ENCODE measurements at places on chromosomes 6 and 20.

GRCh38 chr6:37303891-37304503 lies 46.1 kb upstream of the TMEM217 start:
- DNase-seq = peak; percentile 43

DNA sequence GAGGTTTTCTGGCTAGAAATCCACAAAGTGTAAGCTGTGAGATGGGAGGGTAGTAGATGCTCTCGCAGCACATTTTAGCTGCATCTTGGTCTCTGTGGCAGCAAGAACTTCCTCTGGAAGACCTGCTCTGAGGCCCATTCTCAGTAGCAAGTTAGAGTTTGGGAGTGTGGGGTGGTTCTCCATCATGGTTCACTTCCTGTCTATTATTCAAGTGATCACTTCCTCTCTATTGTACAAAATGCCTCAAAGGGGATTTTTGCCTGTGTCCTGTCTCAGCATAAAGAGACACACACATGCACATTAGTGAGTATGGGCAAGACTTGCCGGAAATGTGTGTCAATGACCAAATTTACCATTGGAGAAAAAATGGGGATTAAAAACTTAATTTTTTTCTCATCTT lies 42.5 kb downstream of the LYRM2 start:
- DNase-seq = no peak

DNA sequence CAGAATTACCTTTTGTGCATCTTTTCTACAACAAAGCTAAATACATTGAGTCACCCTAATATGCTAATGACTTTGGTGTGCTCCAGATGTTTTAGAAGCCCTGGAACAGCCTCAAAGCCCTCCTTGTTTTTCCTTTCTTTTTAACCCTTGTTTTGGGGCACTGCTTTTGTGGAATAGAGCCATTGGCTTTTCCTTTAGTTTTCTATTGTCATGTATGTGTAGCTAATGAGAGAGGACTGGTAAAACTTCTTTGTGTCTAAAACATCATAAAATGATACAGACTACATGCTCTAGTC lies 158.8 kb downstream of the JARID2 start:
- no peak for DNase-seq

GRCh38 chr6:136639702-136640101 lies 89.5 kb upstream of the MAP7 start:
- no peak for DNase-seq

GRCh38 chr20:61765081-61765870 lies 300.4 kb downstream of the TAF4 start:
- no peak for DNase-seq

DNA sequence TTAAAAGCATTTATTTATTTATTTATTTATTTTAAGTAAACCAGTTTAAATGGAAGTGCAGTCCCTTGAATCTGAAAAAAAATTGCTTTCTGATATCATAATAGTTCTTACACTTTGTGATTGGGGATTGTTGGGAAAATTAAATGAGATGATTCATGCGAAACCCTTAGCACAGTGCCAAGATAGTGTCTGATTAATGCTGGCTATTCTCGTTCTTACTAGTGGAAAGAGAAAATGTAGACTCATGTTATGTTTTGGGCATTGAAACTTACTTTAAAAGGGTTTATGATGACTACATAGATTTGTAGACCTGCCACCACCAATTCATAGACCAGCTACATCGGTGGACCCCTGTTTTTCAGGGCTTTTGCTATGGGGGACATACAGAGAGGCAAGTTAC lies 229.2 kb upstream of the ZFP64 start:
- no peak for DNase-seq

GRCh38 chr20:47274401-47275108 lies 81.9 kb downstream of the ZMYND8 start:
- no peak for DNase-seq

DNA sequence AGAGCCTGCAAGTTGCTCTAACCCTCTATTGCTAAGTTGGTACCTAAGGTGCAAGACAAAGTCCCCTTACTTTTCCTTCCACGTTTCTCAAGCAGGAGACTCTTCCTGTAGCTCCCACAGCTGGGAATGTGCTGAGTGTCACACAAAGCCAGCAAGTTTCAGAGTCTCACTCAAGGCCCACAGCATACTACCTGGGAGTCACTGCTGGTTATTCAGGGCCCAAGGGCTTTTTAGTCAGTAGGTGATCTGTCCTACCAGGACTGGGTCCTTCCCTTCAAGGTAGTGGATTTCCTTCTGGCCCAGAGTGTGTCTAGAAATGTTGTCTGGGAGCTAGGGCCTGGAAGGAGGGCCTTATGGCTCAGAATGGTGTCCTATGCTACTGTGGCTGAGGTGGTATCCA lies 261.9 kb upstream of the CITED2 start:
- no peak for DNase-seq

DNA sequence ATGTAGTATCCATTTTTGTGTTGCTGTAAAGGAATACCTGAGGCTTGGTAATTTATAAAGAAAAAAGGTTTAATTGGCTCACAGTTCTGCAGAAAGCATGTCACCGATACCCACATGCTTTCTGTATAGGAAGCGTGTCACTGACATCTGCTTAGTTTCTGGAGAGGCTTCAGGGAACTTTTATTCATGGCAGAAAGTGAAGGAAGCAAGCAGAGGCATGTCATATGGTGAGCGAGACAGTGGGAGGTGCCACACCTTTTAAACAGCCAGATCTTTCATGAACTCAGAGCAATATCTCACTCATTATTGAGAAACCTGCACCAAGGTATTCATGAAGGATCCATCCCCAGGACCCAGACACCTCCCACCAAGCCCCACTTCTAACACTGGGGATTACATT lies 3.5 kb downstream of the SUMO4 start:
- no peak for DNase-seq

DNA sequence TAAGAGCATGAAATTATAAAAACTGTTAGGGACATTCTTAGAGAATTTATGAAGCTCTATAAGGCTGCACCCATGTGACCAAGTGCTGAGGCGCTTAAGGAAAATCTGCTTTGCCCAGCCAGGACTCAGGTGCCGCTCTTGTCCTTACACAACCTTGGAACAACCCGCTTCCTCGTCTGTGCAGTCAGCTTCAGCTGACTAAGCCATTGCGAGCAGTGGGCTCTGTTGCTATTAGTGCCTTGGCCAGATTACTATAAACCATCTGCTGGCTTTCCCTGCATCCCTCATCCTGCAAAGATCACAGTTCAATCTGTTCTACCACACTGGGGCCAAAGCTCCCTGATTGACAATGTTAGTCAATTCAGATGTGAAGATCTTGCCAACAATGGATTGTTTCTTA lies 89.1 kb upstream of the E2F3 start:
- peak; percentile 99 for DNase-seq

DNA sequence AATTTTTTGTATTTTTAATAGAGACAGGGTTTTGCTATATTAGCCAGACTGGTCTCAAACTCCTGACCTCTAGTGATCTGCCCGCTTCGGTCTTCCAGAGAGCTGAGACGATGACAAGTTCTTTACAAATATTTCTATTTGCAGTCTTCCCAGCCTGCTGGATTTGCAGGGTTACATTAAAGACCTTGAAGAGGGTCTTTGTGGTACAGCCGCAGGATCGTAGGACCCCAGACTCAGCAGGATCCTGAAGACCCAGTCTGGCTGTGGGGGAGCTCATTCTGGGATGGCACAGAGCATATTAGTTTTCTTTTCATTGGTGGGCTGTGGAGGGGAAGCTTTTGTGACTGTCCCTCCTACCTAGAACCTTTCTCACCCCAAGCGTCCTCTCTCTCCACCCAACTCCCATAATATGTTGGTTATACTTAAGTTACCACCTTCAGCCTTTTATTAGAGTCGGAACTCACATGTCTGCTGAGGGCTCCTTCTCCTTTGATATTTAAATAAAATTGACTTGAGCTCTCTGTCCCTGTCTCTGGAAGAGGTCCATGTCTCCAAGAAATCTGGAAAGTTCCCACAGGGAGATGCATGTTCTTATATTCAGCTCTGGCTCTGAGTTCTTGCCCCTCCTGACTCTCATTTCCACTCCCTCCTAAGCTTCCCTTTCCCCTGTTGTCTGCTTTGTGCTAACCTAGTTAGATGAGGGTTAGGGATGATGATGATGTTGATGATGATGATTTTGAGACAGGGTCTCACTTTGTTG lies 72.0 kb downstream of the TIAM2 start:
- DNase-seq = no peak

- DNase-seq = peak; percentile 98
Measured at GRCh38 chr20:46255440-46256104, 52.7 kb downstream of the CDH22 start.

- no peak for DNase-seq
Measured at GRCh38 chr6:135008941-135009290, 45.7 kb downstream of the HBS1L start.

DNA sequence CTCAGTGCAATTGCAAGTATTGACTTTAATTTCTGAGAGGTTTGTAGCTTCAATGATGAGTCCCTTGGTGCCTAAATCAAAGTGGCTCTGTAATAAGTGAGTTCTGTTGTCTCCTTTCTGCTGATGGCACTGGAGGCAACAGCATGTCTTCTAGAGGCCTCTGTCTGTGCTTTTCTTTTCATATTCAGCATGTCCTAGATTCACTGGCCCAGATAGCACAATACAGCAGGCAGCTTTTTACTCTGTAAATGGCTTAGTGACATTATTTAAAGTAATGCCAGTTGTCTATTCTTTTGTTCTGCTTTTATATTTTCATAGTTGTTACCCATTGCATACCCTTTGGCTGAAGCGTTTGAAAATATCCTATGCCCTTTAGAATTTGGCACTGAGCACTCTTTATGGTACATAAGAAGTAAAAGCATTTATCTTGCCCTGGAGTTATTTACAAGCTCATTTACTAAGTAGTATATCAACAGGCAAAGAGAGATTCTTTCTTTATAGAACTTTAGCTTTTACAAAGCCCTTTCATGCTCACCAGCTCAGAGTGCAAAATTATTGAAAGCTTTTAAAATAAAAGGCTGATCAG lies 271.5 kb upstream of the KCNQ5 start:
- no peak for DNase-seq

GRCh38 chr6:124254941-124255685 lies 451.4 kb downstream of the NKAIN2 start:
- DNase-seq = no peak

DNA sequence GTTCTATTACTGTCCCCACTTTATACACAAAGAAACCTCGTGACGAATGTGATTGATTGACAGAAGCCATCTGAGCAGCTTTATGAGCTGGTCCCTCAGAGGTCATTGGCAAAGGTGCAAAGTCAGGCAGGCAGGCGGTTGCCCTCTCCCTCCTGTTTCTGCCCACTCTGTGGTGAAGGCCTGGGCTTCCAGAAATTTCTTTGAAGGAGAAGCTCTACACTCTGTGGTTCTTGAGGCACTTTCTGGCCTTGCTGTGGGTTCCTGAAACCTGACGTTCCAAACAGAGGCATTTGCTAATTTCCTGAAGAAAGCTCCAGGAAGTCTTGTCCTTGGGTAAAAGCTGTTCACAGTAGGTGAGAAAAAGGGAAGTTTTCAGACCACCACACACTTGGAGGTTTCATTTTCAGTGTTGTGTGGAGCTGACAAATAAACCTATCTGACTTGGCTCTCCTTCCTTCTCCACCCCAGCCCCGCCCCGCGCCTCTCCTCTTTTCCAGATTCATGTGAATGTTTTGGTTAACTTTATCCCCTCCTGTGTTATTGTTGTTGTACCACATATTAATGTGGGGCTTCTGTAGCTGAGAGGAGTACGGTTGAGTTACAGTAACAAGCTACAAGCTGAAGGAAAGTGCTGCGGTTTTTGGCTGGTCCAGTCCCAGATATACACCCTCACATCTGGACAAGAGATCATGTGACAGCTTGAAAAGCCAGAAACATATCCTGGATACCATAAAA lies 274.1 kb downstream of the CLIC5 start:
- DNase-seq = no peak

- peak; percentile 70 for DNase-seq
Measured at GRCh38 chr6:31763619-31763940, 1.1 kb downstream of the SAPCD1 start.

GRCh38 chr6:16374461-16375200 lies 136.2 kb downstream of the GMPR start:
- no peak for DNase-seq

DNA sequence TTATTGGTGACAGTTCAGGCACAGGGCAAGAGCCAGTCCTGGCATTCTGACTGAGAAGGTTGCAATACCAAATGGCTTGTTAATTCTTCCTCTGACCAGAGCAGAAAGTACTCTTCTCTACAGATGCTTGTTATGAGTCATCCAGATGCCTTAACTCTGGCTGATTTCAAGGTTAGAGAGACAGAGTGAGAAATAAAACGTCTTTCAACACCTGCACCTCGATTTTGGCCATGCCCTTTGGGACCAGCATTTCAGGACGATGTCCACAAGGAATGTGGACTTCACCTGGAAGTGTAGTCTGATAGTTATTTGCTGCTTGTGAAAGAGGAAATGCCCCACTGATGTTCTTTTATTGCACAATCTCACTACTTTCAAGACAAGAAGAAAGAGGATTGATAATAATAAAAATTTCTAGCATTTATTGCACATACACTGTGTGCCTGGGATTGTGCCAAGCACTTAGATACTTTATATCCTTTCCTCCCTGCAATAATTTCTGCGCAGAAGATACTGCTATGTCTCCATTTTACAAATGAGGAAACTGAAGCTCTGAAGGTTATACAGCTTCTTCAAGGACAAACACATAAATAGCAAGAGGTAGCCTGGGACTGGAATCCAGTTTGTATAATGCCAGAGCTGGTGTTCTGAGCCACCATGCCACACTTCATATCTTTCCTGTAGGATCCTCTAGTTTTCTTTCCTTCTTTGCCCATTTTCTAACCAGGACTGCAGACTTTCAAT lies 33.5 kb upstream of the MCM3 start:
- DNase-seq = no peak

DNA sequence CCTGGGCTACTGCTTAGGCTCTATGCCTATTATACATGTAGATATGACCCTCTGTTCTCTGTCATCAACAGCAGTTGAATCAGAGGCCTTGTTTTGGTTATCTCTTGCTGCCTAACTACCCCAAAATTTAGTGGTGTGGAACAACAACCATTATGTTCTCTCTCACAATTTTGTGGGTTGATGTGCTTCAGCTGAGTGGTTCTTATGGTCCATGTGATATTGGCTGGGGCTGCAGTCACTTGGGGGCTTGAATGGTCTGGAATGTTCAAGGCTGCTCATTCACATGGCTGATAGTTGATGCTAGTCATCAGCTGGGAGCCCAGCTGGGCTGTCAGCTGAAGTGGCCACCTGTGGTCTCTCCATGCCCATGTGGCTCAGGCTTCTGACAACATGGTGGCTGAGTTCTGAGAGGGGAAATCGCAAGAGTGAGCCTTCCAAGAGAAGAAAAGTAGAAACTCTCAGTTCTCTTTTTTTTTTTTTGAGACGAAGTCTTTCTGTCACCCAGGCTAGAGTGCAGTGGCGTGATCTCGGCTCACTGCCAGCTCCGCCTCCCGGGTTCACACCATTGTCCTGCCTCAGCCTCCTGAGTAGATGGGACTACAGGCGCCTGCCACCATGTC lies 47.8 kb downstream of the SHLD1 start:
- no peak for DNase-seq

All from NCI-H82 (cell line).